ENCODE measurements at places on chromosomes 6 and 20. TPM values are rescaled to one million over a fixed set of nuclear protein-coding genes. Genes with fewer than 3 reads are reported as not detected.

DNA sequence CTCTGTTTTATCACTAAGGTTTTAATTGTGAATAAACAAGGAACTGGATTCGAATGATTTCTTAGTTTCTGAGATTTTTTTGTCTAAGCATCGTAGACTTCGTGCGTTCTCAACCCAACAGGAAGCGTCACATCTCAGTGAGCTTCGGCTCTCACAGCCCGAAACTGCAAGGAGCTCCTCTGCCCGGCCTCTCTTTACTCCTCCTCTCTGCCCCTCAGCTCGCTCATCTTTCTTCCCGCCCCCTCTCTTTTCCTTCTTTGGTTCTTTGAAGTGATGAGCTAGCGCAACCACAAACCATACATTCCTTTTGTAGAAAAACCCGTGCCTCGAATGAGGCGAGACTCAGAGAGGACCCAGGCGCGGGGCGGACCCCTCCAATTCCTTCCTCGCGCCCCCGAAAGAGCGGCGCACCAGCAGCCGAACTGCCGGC lies 480 bp upstream of the NT5E start:
- H3K4me3 ChIP-seq: peak overlapping the region; percentile 79
- peak; percentile 64 for DNase-seq
- H3K27me3 ChIP-seq: no peaks in the 10 kb centered on the region

- H3K36me3 ChIP-seq: no peaks in the 10 kb centered on the region
- no peak for DNase-seq
- no peak overlapping the region for H3K27ac ChIP-seq
- H3K4me1 ChIP-seq: no peaks in the 10 kb centered on the region
- no peaks in the 10 kb centered on the region for H3K27me3 ChIP-seq
- no peak overlapping the region for H3K4me3 ChIP-seq
These were observed 291.2 kb downstream of the CDH26 start for GRCh38 chr20:60249436-60249835.

GRCh38 chr6:38188677-38189335 lies 369.3 kb downstream of the ZFAND3 start:
- H3K36me3 ChIP-seq: no peaks in the 10 kb centered on the region

DNA sequence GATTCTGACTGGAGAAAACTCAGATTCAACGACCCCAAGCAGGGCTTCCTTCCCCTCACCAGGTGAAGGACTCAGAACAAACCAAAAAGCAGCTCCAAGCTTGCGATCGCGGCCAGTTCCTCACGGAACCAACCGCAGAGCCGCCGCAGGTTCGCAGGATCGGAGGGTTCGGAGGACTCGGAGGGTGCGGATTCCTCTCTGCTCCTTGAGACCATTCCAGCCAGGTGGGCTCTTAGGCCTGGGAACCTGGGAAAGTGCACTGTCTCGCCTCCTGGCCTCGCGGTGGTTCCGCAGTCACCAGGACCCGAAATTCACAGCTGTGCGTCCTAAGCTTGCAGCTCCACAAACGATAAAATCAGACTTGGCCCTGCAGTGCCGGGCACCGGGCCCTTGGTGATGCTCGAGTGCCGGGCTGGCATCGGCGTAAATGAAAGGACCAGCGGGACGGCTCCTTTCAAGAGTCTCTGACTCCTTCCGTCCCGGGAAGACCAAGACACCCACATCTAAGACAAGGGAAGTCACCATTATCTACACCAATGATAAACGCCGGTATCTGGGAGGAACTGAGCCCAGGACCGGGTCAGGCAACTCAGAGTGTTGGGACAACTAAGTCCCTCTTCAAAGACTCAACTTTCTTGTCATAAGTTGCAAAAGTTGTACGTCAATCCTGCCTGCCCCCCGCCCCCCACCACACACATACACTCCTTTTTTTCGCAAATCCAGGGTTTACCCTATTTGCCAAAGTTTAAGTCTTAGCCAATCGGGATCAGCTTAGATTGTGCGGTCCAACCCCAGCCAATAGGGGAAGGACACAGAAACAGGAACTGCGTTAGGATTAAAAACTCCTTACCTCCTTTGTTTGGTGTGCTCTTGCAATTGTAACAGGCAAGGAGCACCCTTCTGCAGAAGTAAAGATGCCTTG lies 69.8 kb upstream of the PRSS16 start:
- DNase-seq: peak; percentile 63
- no peaks in the 10 kb centered on the region for H3K36me3 ChIP-seq
- H3K27ac ChIP-seq: peak overlapping the region; percentile 76
- no peaks in the 10 kb centered on the region for H3K27me3 ChIP-seq
- peaks cover 2% of the 10 kb centered on the region for H3K4me1 ChIP-seq
- H3K4me3 ChIP-seq: peak overlapping the region; percentile 56

RAB44 gene
- 0.12 TPM for total RNA-seq

RHAG gene
- total RNA-seq: not detected

GRCh38 chr6:138287144-138287955 lies 69.1 kb upstream of the PBOV1 start:
- H3K4me3 ChIP-seq: no peak overlapping the region
- no peaks in the 10 kb centered on the region for H3K4me1 ChIP-seq
- H3K27ac ChIP-seq: no peak overlapping the region
- no peaks in the 10 kb centered on the region for H3K27me3 ChIP-seq
- no peaks in the 10 kb centered on the region for H3K36me3 ChIP-seq
